ENCODE measurements at places on chromosomes 3 and 15.
A peak's percentile ranks its signal among the peaks of the same experiment; 100 is the strongest.

GRCh38 chr3:124576565-124577493, 153.4 kb upstream of the UMPS start:
- no peak for DNase-seq

GRCh38 chr3:5096336-5097008, 25.6 kb upstream of the ARL8B start:
- DNase-seq = no peak

DNA sequence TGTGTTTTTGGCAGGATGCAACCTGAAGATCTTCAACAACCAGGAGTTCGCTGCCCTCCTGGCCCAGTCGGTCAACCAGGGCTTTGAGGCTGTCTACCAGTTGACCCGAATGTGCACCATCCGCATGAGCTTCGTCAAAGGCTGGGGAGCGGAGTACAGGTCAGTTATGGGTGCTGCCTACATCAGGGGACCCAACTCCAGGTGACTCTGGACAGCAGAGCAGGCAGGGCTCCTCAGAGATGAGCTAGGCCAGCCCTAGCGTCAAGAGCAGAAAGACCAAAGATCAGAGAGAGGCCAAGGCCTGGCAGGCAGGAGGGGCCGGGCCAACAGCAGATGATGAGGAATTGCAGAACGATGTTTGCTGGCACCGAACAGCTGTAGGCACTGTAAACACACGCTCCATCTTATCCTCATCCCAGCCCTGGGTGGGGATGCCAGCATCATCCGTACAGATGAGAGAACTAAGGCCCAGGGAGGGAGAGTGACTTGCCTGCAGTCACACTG, 67.1 kb downstream of the AAGAB start:
- no peak for DNase-seq

- no peak for DNase-seq
Measured at GRCh38 chr3:143850877-143851276, 2.6 kb upstream of the SLC9A9 start.

GRCh38 chr3:143716731-143717130, 131.5 kb downstream of the SLC9A9 start:
- no peak for DNase-seq

DNA sequence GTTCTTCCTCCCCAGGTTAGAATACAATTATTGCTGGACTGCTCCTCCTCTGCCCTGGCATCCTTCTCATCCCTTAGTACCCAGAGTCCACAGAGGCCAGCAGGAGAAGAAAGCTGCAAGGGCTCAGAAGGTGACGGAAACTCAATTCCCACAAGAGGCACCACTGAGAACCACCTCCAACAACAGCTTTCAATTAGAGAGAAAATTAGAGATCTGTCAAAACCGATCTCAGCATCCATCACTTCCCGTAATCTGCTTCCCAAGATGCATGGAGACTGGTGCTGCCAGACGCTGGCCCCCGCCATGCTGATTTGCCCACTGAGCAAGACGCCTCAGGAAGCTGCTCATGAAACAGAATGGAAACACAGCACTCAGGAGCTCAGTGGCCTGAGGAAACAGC, 135.0 kb upstream of the PRICKLE2 start:
- DNase-seq = no peak

GRCh38 chr3:172635588-172635987, 75.3 kb downstream of the NCEH1 start:
- no peak for DNase-seq

- DNase-seq = no peak
Measured at GRCh38 chr3:67688231-67688630, 33.8 kb upstream of the SUCLG2 start.

GRCh38 chr3:160106905-160107861, 118.0 kb upstream of the C3orf80 start:
- DNase-seq = no peak

DNA sequence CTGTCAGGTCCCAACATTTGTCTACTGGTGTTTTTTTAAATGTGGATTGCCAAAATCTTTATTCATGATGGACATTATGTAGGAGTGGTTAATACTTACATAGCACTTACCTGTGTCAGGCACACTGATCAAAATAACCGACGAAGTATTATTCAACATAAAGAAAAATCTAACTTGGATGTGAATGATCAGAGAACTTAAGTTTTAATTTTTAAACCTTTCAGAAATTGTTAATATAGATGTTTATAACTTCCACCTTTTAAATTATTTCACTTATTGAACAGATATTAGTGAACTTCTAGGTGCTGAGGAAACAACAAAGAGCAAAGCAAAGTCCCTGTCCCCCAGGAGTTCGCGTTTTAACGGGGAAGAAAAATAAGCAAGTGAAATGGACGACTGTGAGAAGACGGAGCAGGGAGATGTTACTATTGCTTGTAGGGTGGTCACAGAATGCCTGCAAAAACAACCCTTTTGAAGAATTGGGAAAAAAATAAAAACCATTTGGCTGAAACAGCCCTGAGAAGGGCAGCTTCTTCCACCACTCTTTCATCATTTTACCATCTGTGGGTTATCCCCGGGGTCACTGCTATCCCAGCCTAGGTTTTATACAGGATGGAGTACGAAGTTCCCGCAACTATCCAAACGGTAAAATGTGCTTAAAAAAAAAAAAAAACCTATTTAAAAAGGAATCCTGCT, 915 bp upstream of the APH1B start:
- DNase-seq = no peak

DNA sequence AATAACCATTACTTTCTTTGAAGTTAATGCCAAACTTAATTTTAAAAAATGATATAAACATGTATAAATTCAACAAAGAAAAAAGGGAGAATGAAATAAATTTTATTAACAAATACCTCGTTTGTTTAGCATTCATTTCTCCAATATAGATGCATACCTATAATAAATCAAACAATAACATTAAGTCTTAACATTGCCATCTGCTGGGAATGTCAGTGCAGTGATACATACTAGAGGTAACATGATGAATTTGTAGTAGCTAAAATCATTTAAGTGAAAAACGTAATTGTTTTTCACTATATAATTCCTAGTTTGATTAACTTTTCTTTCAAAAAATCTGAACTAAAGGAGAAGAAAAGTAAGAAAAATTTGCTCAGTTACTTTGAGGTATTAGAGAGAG, 340.2 kb upstream of the CBLB start:
- DNase-seq = no peak

GRCh38 chr3:14214764-14215163, 36.1 kb downstream of the LSM3 start:
- DNase-seq = no peak

- no peak for DNase-seq
Measured at GRCh38 chr3:174776636-174777035, 82.5 kb upstream of the NAALADL2 start.

DNA sequence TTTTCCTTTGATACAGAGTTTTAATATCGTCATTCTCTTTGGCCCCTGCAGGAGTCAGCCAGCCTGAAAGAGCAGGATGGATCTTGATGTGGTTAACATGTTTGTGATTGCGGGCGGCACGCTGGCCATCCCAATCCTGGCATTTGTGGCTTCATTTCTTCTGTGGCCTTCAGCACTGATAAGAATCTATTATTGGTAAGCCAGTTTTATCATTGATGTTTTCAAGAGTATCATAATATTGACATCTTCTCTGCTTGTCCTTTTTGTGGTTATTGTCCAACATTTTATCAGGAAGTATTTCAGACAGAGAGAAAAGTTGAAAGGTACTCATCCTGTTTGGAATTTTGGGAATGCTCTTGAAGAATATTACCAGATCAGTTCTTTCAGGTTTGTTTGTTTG, 18.9 kb downstream of the ABHD6 start:
- DNase-seq = no peak

DNA sequence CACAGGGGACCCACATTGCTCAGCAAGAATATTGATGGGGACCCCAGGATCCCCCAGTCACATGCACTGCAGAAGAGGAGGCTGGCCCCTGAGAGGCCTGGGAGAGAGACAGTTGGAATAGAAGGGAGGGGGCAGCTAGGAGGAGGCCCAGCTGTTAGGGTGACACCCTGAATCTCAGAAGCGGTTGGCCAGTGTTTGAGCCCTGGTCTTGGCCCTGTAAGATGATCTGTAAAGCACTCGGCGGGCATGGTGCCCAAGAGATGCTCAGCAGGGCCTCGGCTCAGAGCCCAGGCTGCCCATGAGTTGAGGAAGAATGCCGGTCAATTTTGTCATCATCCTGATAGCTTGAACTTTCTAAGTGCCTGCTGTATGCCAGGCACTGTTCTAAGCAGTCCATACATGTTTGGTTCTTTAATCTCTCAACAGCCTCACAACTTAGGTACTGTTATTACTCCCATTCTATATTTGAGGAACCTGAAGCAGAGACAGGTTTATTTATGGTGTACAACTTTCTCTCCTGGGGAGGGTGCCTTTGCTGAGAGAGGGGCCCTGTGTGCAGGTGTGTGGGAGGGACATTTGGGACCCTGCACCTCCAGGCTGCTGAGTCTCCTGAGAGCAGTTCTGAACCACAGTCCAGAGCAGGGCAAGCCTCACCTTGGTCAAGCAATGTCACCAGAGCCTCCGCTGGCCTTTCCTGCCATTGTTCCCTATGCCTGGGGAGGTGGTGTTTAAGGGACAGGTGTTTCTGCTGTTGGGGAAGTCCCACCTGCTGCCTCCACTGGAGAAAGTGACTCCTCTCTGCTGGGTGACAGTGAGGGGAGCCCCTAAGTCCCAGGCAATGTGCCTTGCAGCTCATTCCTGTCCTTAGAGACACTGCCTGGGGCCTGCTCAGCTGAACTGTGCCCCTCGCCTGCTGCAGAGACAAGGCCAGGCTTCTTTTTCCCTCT, 26.0 kb downstream of the SLC6A6 start:
- DNase-seq = no peak

- DNase-seq = no peak
Measured at GRCh38 chr15:49904296-49904695, 214.7 kb downstream of the ATP8B4 start.

- peak; percentile 28 for DNase-seq
Measured at GRCh38 chr3:194166682-194167479, 30.9 kb downstream of the HES1 start.

All from heart right ventricle (tissue), 16 donors.